ENCODE measurements at places on chromosomes 13 and 19.

- no peak for DNase-seq
Observed at GRCh38 chr13:44660050-44660449, 83.9 kb upstream of the TSC22D1 start.

DNA sequence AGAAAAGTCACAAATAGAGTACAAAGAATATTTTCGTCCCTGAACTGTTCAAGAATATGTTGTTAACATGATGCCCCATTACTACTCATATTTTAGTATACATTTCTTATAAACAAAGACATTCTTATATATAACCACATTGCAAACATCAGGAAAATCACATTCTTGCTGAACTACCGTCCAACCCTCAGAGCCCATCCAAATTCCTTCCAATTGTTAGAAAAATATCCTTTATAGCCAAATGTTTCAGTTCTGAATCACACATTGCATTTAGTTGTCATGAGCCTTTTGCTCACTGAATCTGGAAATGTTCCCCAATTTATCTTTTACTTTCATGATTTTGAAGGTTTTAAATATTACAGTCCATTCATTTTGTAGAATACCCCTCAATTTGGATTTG, 467.8 kb upstream of the ARGLU1 start:
- DNase-seq, result no peak

DNA sequence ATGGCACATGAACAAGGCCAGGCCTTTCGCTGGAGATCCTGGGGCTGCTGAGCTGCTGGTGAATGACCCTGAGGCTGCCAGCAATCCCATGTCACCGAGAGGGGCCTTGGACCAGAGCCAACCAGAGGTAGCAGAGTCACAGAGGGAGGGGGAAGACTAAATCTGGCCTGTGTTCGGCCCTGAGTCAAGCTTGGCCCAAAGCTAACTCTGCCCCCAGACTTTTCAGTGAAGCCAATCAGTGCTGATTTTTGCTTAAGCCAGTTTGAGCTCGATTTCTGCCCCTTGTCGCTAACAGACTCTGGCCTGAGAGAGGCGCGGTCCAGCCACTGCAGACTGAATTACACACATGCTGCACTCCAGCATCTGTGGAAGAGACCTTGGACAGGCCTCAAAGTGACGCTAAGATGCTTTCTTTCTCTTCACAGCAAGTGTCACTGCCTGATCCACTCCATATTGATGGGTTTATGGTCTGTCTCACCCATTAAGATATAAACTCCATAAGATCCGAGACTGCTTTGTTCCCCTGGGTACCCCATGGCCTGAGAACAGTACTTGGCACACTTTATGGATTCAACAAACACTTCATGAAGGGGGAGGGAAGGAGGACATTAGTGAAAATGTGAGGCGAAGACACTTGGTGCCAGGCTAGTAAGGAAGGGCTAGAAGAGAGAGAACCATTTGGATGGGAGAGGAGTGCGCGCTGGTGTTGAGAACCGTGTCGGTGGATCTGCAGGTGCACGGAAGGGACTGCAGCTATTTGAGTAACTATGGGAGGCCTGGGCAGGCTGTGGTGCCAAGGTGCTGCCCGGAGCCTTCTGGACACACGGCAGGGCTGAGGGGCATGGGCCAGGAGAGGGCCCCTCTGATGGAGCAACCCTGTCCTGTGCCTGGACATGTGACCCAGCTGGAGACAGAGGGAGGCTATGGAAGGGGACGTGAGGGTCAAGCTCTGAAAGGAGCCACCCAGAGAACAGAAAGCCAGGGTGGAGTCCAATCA, 17.6 kb downstream of the RANBP3 start:
- no peak for DNase-seq

DNA sequence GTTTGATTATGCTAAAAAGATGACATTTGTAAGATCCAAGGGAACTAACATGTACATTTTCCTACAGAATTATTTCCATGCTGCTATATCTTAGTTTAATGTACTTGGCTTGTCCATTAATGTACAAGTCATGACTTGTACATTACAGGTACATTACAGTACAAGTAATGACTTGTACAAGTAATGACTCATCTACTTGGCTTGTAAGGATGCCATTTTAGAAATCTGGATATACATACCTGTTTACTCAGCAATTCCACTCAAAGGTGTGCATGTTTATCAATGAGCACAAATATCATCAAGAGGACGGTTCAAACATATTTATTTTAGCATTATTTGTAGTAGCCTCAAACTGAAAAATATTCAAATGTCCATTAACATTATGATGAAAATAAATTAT, 87.0 kb upstream of the TRPC4 start:
- DNase-seq, result no peak

GRCh38 chr13:75021151-75021550, 460.8 kb downstream of the TBC1D4 start:
- DNase-seq, result no peak

GRCh38 chr19:3463714-3464586, 16.4 kb downstream of the SMIM24 start:
- DNase-seq, result no peak

GRCh38 chr13:70339738-70340137, 231.5 kb upstream of the KLHL1 start:
- no peak for DNase-seq

- no peak for DNase-seq
Observed at GRCh38 chr13:93249364-93250306, 23.0 kb downstream of the GPC6 start.

- DNase-seq, result no peak
Observed at GRCh38 chr13:94369972-94370436, 109.5 kb downstream of the DCT start.

DNA sequence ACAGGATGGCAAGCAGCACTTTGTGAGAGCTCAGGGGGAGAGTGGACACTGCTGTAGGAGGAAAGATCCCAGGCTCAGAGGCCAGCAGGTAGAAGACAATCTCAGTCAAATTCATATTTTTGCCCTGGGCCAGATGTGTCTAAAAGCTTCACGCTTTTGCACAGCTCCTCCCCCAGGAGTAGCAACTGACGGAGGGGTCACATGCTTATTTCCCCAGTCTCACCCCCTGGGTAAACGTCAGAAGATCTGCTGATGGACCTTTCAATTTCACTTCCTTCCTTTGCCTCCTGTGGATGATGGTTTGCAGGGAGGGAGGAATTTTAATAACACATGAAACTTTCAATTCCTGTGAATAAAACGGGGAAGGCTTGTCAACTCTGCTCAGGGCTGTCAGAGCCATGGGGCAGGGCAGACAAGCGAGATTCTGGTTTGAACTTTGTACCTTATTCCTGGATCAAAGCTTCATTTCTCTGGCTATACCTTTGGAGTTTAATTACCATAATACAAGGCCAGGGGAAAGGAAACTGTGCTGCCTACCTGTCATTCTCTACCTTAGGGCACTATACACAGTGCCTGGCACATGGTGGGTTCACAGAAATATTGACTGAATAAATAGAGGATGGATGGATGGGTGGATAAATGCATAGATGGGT, 41.0 kb downstream of the POU4F1 start:
- DNase-seq, result no peak

- DNase-seq, result no peak
Observed at GRCh38 chr19:15702534-15702930, 25.3 kb upstream of the OR10H2 start.

DNA sequence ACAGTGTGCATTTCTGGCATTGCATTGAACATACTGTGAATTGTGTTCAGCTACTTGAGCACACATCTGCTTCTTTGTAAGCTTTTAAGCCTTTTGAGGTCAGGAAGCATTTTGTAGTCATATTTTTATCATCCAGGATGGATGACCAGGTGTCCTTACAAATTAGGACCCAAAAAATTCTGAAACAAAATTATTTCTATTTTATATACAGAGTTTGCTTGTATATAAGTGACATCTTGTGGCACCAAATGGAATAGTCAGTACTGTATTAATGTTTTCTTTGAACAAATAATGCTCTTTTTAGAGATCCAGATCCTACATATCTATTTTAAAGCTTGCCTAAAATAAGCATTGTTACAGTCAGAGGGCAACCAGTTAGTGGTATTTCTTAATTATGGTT, 9.5 kb upstream of the SUPT20H start:
- DNase-seq, result no peak

All from substantia nigra (tissue), 51 donors.